ENCODE measurements at places on chromosomes 5 and 9. TPM values are rescaled to one million over a fixed set of nuclear protein-coding genes. Genes with fewer than 3 reads are reported as not detected.

RASEF gene
- 0.04 TPM for polyA plus RNA-seq

IFNA21 gene
- not detected for polyA plus RNA-seq

STPG3 gene
- not detected for polyA plus RNA-seq

SV2C gene
- polyA plus RNA-seq = 53.8 TPM

DOCK8 gene
- not detected for polyA plus RNA-seq

PCDHA9 gene
- 0.16 TPM for polyA plus RNA-seq

SLC34A3 gene
- polyA plus RNA-seq = not detected

CDKN2B gene
- 25.9 TPM for polyA plus RNA-seq

PALM2AKAP2 gene
- 1.7 TPM for polyA plus RNA-seq

CER1 gene
- not detected for polyA plus RNA-seq

MIER3 gene
- 6.0 TPM for polyA plus RNA-seq

TMEM215 gene
- not detected for polyA plus RNA-seq

N4BP3 gene
- polyA plus RNA-seq = 0.43 TPM

LCN1 gene
- polyA plus RNA-seq = not detected

C9orf50 gene
- polyA plus RNA-seq = not detected

TMEM174 gene
- not detected for polyA plus RNA-seq

LTC4S gene
- polyA plus RNA-seq = not detected

SPEF2 gene
- 33.6 TPM for polyA plus RNA-seq

ROPN1L gene
- polyA plus RNA-seq = 6.9 TPM

CCT5 gene
- polyA plus RNA-seq = 218 TPM

TMEM267 gene
- polyA plus RNA-seq = 41.0 TPM

SAXO1 gene
- polyA plus RNA-seq = not detected

KIAA1958 gene
- polyA plus RNA-seq = 3.7 TPM

PDE8B gene
- polyA plus RNA-seq = 21.6 TPM

RMRP gene
- not detected for polyA plus RNA-seq

ADGRD2 gene
- not detected for polyA plus RNA-seq

SPATA31C2 gene
- polyA plus RNA-seq = not detected

GCNT4 gene
- 0.45 TPM for polyA plus RNA-seq

ACTBL2 gene
- not detected for polyA plus RNA-seq

PHF24 gene
- polyA plus RNA-seq = 10.5 TPM

C5orf52 gene
- polyA plus RNA-seq = not detected

PCDHGA6 gene
- 0.30 TPM for polyA plus RNA-seq

SARDH gene
- not detected for polyA plus RNA-seq

SPATA31E1 gene
- polyA plus RNA-seq = not detected

DMGDH gene
- 0.10 TPM for polyA plus RNA-seq

NREP gene
- 53.8 TPM for polyA plus RNA-seq

SHISAL2B gene
- polyA plus RNA-seq = not detected

ATP10B gene
- 9.2 TPM for polyA plus RNA-seq

ENTPD2 gene
- not detected for polyA plus RNA-seq

MARVELD2 gene
- polyA plus RNA-seq = 0.66 TPM

ZFYVE16 gene
- 36.2 TPM for polyA plus RNA-seq

SHC3 gene
- 0.06 TPM for polyA plus RNA-seq

PCDHGB1 gene
- not detected for polyA plus RNA-seq

PCDHB16 gene
- polyA plus RNA-seq = 0.09 TPM

FBXL7 gene
- polyA plus RNA-seq = not detected

PCDHAC2 gene
- polyA plus RNA-seq = 22.6 TPM

CCNI2 gene
- polyA plus RNA-seq = 152 TPM

PCDHGA4 gene
- 0.27 TPM for polyA plus RNA-seq

SLC44A1 gene
- polyA plus RNA-seq = 6.8 TPM

RFESD gene
- polyA plus RNA-seq = 11.6 TPM

EIF4EBP3 gene
- polyA plus RNA-seq = 7.7 TPM

PDE6A gene
- polyA plus RNA-seq = not detected
